Prostate gland (tissue), 2 donors: ENCODE measurements at places on chromosomes 2 and 18.

DNA sequence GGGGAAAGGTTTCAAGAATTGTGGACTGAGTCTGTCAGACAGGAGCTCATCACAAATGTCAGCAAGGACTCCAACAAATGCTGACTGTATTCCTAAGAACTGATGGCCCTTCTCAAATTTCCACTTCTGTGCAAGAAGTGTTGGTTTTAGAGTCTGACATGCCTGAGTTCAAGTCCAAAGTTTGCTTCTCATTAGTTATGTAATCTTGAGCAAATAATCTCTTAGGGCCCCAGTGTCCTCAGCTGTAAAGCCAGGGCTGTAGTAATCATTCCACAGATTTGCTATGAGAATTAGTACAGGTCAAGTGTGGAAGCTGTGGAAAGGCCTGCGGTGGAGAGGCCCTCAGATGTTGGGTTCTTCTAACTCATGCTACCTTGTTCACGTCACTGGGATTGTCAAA lies 23.9 kb downstream of the MEP1B start:
- DNase-seq = no peak
- H3K27ac ChIP-seq = no peak overlapping the region
- no peak overlapping the region for H3K4me3 ChIP-seq
- H3K36me3 ChIP-seq = no peaks in the 10 kb centered on the region
- H3K4me1 ChIP-seq = no peaks in the 10 kb centered on the region

DNA sequence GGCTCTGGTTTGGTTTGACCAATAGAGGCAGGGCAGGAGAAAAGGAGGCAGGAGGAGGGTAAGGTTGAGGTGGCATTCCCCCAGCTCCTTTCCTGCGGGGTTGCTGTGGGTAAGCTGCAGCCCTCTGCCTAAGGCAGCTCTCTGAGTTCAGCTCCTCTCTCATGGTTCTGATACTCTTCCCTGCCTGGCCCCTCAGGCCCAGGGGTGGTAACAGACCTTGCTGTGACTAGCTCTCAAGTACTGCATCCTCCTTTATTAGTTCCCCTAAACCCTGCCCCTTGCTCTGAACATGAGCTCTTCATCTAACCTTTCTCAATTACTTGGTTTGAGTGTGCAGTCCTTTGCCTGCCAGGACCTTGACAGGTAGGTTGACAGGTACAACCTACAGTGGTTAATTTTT lies 205.5 kb downstream of the SLC4A3 start:
- H3K4me3 ChIP-seq = no peak overlapping the region
- H3K4me1 ChIP-seq = no peaks in the 10 kb centered on the region
- peaks cover 1% of the 10 kb centered on the region for H3K27me3 ChIP-seq
- no peaks in the 10 kb centered on the region for H3K36me3 ChIP-seq
- no peak for DNase-seq

DNA sequence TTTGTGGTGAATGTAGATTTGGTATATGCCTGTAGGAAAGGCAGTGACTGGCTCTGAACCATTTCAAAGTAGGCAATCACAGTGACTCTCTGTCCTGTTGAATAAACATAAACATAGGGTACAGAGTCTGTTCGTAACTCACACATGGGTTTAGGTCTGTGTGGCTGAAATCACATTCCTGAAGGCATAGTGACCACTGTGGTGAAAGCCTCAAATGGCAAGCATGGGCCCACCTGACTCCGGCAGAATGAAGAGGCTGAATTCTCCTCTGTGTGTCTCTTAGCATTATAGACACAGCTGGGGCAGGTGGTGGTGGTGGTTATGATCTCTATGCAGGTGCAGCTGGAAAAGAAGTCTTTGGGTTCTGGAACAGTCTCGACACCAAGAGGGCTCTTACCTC lies 61.2 kb downstream of the ITGA6 start:
- H3K4me3 ChIP-seq = no peak overlapping the region
- no peaks in the 10 kb centered on the region for H3K27me3 ChIP-seq
- H3K27ac ChIP-seq = no peak overlapping the region
- H3K4me1 ChIP-seq = no peaks in the 10 kb centered on the region
- DNase-seq = no peak
- H3K36me3 ChIP-seq = no peaks in the 10 kb centered on the region

DNA sequence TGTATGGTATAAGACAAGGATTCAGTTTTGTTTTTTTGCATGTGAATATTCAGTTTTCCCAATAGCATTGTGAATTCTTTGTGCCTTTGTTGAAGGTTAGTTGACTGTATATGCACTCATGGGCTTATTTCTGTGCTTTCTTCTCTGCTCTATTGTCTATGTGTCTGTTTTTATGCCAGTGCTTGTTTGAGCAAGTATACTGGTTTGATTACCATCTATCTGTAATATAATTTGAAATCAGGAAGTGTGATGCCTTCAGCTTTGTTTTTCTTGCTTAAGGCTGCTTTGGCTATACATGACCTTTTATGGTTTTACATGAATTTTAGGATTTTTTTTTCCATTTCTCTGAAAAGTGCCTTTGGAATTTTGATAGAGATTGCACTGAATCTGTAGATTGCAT lies 23.5 kb downstream of the COLEC11 start:
- H3K27me3 ChIP-seq = no peaks in the 10 kb centered on the region
- no peak overlapping the region for H3K27ac ChIP-seq
- H3K4me1 ChIP-seq = no peaks in the 10 kb centered on the region
- no peaks in the 10 kb centered on the region for H3K36me3 ChIP-seq

DNA sequence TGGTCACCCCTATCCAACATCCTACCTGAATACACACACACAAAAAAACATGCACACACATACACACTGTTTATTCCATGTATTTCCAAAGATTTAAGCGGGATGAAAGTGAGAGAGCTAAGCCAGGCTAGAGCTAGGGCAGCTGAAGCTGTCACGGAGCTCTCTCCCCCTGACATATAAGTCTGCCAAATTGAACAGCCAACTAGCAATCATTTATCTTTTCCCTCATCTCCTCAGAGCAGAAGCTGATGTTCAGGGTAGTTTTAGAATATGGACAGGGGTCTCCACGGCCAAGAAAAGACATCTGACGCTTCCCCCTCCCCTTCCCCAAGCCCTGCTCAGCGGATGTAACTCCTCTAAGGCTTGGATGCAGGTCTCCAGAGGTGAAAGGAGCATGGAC lies 171.6 kb downstream of the GRB14 start:
- DNase-seq = no peak
- H3K4me3 ChIP-seq = no peak overlapping the region
- H3K27ac ChIP-seq = no peak overlapping the region
- no peaks in the 10 kb centered on the region for H3K27me3 ChIP-seq

DNA sequence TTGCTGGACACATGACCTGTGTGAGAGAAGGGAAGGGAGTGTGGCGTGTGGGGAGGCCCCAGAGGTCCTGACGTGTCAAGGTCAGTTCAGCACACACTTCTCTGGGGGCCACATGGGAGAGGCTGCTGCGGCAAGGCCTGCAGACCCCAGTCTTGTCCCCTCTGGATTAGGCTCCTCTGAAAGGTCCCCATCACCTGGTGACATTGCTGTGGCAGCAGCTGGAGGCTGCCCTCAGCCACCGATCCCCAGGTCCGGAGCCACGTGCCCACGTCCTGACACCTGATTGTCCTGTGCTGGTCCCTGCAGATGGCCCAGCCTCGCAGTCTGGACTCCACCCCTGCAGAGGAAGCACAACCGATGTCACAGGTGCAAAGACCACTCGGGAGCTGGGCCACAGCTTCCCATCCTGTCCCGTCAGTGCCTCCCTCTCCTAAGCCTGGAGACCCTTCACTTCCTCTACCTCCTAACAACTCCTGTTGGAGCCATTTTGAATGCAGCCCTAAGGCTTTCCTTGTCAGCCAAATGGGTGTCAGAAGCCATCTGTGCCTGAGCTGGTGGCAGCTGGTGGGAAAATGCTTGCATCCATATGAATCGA lies 12.7 kb downstream of the TMEM177 start:
- no peaks in the 10 kb centered on the region for H3K27me3 ChIP-seq
- H3K4me1 ChIP-seq = peaks cover 6% of the 10 kb centered on the region
- no peak overlapping the region for H3K4me3 ChIP-seq
